ENCODE measurements at places on chromosomes 16 and 17.
A peak's percentile ranks its signal among the peaks of the same experiment; 100 is the strongest.

DNA sequence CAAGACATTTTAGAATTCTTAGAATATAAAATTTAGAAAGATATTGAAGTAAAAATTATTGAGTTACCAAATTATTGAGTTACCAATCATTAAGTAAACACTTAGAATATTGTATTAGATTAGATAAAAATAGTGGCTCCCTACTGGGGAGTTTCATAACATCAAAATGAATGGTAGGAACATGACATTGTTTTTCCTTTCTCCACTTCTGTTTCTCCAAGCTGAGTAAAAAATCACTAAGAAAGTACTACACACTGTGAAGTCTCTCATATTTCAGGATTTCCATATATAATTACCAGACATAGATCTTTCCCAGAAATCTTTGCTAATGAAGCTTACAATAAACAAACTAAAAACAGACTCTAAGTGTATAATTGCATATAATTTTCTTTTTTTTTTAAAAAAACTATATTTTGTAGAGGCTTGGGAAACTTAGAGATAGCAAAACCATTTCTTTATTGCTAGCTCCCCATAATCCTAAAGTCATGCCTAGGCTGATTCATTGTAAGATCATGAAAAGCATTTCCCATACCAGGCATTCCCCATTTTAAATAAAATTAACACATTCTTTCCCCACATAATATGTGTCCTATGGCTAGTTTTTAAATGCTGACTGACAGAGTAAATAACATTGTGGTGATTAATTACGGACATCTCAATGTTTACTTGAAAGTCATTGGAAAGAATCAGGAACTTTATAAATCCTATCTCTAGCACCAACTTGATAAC, 1408.7 kb upstream of the GOT2 start:
- DNase-seq, result no peak

DNA sequence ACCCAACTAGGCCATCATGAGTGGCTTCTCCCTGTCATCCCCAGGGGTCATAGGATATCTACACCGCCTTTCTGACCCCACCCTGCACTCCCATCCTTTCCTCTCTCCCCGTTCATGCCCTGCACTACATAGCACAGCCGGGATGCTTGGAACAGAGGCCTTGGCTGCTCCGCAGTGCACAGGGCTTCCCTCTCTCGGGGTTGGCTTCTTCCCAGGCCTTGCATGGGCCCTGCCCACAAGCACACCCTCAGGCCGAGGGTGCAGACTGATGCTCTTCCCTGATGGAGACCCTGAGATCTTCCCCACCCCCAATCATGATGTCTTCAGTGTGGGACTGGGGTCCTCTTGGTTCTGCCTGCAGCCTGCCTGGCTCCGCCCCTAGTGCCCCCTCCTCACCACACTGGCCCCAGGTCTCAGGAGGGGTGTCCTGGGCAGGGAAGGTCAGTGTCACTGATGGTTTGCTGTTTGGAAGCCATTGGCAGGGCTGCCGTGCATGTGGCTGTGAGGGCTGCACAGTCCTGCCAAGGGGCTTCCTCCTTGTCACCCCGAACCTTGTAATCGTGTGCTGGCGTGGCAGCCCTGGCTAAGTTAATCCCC, 14.3 kb upstream of the NAGLU start:
- DNase-seq, result no peak

DNA sequence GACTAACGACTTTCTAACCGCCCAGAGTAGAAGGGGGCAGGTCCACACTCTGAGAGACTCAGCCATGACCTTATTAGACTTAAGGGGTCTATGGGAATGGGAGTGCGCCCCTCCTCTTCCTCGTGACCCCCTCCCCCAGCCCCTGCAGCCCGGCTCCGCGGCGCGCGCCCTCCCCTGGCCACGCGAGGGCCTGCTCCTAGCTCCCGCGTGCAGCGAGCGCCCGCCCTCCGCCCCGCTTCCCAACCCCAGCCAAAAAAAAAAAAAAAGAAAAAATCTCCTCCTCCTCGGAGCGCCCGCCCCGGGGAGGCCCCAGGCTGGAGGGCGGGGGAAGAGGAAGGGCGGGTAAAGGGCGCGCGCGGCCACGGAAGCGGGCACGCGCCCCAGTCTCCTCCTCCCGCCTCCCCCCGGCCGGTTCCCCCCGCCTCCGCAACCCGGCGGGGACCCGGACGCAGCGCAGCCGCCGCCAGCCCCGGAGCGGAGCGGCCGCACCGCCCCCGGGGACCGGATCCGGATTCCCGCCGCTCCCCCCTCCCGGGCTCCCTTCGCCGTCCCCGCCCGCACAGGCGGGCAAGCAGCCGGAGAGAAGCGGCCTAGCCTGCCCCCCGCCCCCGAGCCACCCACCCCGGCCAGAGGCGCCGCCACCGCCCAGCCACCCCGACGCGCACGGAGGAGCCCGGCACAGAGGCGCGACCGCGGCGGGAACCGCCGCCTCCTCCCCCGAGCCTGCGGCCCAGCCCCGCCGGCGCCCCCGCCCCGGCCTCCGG, 949 bp downstream of the UBTF start:
- DNase-seq, result peak; percentile 73

DNA sequence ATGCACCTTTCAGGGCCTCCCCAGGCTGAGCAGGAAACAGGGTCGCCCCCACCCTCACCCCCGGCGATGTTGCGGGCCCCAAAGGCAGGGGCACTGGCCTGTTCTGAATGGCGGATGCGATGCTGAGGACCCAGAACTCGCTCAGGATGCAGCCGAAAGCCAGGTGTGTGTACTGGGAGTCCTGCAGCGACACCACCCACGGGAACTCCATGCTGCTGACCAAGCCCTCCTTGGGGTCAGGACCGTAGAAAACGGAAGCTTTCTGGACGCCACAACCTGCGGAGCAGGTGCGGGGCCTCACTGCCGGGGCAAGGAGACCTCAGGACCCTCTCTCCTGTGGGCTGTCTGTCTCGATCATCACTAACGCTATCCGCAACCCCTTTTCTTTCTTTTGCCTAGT, 4.0 kb downstream of the PRSS54 start:
- DNase-seq, result no peak

DNA sequence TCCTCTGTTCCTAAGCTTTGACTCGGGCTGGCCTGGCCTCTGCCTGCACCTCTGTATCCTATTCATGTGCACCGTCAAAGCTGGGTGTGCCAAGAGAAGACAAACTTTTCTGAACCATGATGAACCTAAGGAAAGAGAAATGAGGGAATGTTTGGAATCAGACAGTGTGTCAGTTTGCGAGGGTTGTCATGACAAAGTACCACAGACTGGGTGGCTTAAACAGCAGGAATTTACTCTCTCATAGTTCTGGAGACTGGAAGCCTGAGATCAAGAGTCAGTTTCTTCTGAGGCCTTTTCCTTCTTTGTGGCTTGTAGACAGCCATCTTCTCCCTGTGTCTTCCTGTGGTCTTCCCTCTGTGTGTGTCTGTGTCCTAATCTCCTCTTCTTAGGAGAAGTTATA, 129.0 kb downstream of the KATNIP start:
- no peak for DNase-seq

DNA sequence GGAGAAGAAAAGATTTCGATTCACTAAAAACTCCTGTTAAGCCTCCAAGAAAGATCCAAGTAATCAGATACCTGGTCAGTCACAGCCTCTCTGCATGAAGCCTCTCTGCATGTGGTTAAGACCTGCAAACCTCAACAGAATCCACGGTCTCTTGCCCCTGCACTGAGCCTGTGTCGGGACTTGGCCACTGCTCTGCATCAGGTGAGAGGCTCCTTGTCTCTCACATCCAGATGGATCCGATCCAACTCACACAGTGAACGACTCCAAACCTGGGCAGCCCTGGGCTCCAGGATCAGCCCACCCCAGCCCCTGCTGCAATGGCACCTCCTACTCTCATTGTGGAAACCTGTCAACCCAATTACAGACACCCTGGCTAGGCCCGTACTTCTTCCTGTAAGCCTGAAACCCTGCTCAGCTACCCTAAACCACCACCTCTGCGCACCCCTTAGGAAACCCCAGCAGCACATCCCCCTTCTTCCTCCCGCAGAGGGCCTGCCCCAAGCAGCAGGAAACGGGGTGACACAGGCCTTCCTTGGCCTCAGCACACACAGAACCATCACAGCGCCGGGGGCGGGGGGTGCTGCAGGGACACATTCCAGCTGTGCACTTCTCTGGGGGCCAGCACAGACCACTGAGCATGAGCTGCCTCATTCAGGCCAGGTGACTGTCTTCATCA, 129.5 kb downstream of the ANKRD11 start:
- DNase-seq, result no peak

DNA sequence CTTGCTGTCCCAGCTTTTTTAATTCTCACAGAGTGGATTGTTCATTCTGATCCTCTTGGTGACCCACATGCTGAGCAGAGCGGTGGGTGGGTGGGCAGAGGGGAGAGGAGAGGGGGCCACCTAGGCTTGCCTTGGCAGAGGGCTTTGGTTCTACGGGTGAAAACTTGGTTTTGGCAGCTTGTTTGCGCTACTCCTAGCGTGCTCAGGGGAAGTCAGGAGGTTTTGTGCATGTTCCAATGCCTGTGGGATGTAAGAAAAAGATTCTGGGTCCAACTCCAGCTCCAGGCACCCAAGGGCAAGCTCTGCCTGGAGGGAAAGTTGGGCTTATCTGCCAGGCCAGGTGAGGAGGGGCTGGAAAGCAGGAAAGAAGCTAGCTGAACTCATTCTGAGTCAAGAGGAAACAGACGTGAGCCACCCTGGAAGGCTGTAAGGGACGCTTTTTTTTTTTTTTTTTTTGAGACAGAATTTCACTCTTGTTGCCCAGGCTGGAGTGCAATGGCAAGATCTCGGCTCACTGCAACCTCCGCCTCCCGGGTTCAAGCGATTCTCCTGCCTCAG, 169.1 kb downstream of the WSCD1 start:
- DNase-seq, result no peak

GRCh38 chr17:9818760-9819159, 3.1 kb downstream of the GSG1L2 start:
- DNase-seq, result no peak

Data from nucleus accumbens (tissue), 56 donors.